Activated naive CD8-positive, alpha-beta T cell treated with anti-CD3 and anti-CD28 coated beads, Interleukin-2, amount 10 ng/mL, durations not matched to agents 7 days and 5 days (primary cell): ENCODE measurements at places on chromosomes 5 and 9.

GRCh38 chr9:127968042-127968441 lies 12.7 kb downstream of the EEIG1 start:
- peak; percentile 33 for DNase-seq

DNA sequence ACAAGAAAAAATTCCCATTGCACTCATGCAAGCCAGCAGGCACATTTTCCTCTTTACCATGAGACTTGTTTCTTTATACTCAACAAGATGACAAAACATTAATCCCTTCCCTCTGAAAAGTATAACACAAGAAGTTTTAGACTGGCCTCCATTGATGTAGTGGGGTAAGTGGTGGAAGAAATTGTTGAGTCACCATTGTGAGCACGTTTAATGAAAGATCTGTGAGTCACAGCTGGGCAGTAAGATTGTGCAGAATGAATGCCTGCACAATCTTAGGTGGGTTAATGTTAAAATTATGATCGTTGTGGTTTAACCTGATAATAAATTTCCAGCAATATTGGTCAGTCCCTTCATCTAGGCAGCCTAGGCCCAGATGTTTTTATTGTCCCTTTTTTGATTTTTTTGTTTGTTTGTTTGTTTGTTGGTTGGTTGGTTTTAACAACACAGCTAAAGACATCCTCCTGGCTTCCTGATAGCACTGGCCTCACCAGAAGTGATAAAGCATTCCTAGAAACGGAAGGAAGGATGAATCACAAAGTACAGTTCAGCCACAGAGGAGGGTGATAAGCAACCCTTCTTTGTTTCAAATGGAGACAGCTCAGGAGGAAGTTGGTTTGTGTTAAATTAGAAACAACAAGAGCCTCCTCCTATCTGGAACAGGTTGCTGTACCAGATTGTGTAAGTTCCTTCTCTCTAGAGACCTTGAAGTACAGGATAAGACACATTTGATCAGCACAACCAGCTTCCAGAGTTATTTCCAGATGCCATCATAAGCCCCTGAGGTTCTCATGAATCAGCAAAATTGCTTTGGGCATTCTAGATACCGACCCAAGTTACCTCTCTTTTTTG lies 40.3 kb downstream of the SLC24A2 start:
- DNase-seq, result no peak

DNA sequence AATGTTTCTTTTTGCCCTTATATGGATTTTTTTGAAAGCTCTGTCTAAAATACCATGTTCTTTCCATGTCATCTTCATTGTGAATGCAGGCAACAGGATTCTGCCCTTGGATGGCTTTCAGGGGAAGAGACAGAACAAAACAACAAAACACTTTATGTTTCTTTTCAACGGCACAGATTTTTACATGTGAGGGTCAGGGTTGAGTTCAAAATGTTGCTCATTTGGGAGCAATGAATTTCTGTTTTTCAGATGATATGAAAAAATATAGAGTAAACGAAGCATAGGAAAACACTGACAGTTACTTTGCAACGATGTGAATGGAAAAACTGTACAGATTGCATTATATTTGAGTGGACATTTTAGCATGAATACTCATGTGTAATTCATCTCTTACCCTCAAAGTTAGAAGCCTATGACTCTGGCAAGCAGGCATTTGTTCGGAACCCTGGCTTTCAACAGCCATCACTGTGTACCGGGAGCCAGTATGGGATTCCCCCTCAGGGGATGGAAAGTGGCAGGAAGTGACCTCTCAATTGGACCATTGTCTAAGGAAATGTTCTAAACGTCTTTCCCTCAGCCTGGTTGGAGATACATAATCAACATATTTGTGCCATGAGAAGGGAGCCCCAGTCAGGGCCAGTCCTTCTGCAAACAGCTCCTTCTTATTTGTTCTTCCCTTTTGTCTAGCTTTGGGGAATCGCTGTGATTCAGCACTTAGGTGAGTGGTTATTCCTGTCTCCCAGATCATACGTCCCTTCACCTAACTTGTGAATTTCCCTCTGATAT lies 153.9 kb upstream of the MEF2C start:
- no peak for DNase-seq

DNA sequence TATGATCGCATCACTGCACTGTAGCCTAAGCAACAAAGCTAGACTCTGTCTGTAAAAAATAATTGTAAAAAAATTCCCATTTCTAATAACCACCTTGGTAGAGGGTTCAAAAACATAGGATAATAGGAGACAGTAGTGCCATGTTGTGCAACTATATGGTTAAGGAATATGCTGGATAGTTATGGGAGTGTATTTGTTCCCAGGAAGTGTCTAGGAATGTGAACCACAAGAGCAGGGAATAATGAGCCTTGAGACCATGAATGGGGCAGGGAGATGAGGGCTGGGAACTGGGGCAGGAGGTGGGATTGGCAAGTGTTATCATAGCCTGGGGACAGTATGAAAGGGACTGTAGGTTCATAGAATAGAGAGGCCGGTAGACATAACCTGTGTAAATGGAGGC lies 50.4 kb downstream of the RUSC2 start:
- DNase-seq, result no peak

DNA sequence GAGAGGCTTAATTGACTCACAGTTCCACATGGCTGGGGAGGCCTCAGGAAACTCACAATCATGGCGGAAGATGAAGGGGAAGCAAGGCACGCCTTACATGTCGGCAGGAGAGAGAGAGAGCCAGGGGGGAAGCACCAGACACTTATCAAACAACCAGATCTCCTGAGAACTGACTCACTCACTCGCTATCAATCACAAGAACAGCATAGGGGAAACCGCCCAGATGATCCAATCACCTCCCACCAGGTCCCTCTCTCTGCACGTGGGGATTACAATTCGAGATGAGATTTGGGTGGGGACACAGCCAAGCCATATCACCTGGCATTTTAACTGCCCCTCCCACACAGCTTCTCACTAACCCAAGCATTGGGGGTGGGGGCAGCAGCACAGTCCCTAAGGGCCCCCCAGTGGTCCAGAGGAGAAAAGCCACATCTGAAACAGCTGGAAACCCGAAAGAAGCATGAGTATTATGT lies 76.1 kb upstream of the ASS1 start:
- no peak for DNase-seq

DNA sequence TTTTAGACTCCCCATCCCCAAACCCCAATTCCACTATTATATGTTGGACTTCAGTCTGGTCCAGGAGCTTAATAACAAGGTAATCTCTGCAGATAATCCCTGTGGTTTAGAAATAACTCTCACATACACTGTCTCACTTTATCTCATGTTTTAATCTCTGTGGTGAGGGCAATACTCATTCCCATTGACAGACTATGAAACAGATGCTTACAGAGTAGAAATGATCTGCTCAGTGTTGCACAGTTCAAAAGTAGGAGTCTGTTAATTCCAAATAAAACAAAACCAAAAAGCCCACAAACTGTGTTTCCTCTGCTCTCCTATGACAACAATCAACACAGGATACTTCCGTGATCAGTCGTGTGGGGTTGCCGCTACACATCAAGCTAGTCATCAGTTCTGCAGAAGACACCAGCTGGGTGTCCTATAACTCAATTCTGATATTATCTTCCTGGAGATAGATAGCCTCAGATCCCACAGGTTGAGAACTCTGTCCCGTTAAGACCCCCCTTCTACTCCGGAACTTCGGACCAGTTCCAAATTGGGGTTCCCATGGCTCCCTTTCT lies 26.3 kb upstream of the FANCC start:
- no peak for DNase-seq

DNA sequence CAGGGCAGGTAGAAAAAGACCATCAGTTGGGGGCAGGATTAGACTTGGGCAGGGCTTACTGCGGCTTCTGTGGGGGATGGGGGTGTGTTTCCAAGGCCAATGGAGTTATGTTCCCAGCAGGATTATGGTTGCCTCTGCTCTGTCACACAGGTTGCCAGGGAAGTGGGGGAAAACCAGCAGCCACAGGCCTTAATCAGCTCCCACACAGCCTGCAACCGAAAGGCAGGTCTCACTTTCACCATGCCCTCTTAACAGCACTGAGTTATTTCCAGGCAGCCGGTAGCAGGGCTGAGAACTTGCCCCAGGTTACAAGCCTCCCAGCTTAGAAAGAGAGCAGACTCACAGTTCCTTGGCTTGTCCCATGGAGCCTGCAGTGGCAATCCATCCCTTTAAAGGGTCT lies 205.5 kb downstream of the FGF10 start:
- no peak for DNase-seq

DNA sequence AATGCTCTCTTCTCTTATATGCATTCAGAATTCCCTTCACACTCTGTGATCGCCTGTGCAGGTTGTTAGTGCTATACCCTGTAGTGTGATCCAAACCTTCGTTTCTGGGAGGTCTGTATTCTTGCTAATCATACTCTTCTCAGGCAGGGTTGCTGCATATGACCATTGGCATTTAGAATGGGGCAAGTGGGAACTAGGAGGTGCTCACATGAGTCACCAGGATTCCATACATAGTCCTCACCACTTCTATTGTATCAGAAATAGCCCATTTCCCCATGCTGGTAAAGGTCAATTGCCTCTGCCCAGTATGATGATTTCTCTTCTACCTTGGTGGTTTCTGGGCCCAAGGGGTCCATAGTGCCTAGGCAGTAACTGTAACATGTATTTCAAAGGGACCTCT lies 443.5 kb upstream of the CDH6 start:
- no peak for DNase-seq

DNA sequence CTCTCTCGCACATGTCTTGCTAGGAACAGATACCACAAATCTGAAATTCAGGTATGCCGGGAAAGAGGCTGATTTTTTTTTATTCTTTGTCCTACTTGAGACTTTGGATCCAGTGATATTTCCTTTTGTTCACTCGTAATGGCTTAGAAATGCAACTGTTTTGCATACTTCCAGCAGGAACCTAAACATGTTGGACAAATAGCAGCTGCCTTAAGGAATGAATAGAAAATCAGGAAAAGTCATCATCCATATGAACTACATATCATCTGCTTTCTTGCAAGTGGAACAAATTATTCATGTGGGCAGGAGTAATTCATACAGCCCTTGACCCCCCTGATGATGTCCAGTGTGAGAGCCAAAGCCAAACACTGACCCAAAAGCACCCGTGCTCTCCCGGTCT lies 17.4 kb downstream of the TTC39B start:
- DNase-seq, result no peak

- no peak for DNase-seq
These were observed 13.6 kb downstream of the TDRD7 start for GRCh38 chr9:97425336-97425972.
